ENCODE measurements at places on chromosomes 2 and 18. TPM values are rescaled to one million over a fixed set of nuclear protein-coding genes. Genes with fewer than 3 reads are reported as not detected.

IL36RN gene
- total RNA-seq, result not detected

PAX8 gene
- total RNA-seq, result 0.86 TPM

ACYP2 gene
- total RNA-seq, result 9.7 TPM

SLC4A5 gene
- total RNA-seq, result 2.2 TPM

ADD2 gene
- total RNA-seq, result 7.4 TPM

EMX1 gene
- total RNA-seq, result not detected

SATB2 gene
- total RNA-seq, result not detected

ILKAP gene
- total RNA-seq, result 53.6 TPM

ALPI gene
- not detected for total RNA-seq

GCKR gene
- not detected for total RNA-seq

OTOS gene
- not detected for total RNA-seq

GALNT13 gene
- not detected for total RNA-seq

INPP5D gene
- 89.8 TPM for total RNA-seq

SETBP1 gene
- 2.2 TPM for total RNA-seq

SLC40A1 gene
- 1.1 TPM for total RNA-seq

CD8B gene
- total RNA-seq, result not detected

DYNAP gene
- not detected for total RNA-seq

HOXD13 gene
- not detected for total RNA-seq

GLB1L gene
- total RNA-seq, result 2.8 TPM

NEUROD1 gene
- not detected for total RNA-seq

CNTNAP5 gene
- not detected for total RNA-seq

AOX1 gene
- 0.04 TPM for total RNA-seq

ANKMY1 gene
- 28.8 TPM for total RNA-seq

RAB6C gene
- not detected for total RNA-seq

SSB gene
- total RNA-seq, result 39.5 TPM

SRD5A2 gene
- total RNA-seq, result not detected

QPCT gene
- total RNA-seq, result 0.71 TPM

FZD7 gene
- 1.6 TPM for total RNA-seq

SKOR2 gene
- not detected for total RNA-seq

SLC35G4 gene
- total RNA-seq, result not detected

CHST9 gene
- not detected for total RNA-seq

IL36A gene
- total RNA-seq, result not detected

CNGA3 gene
- total RNA-seq, result not detected

ANKRD29 gene
- not detected for total RNA-seq

GALNT14 gene
- not detected for total RNA-seq

Data from activated T-helper 17 cell treated with anti-CD3 and anti-CD28 coated beads, Interleukin-2, amount 50 U/mL, for 72 hours (primary cell).